ENCODE measurements at places on chromosomes 4 and X.

- no peak for DNase-seq
Measured at GRCh38 chrX:107619885-107620322, 8.4 kb upstream of the PRPS1 start.

- DNase-seq = no peak
Measured at GRCh38 chr4:104615496-104615895, 120.8 kb upstream of the CXXC4 start.

GRCh38 chr4:17276776-17277175 lies 235.1 kb downstream of the QDPR start:
- DNase-seq = no peak

GRCh38 chr4:25021216-25021615 lies 9.5 kb downstream of the LGI2 start:
- DNase-seq = no peak

GRCh38 chrX:132594129-132594528 lies 105.3 kb upstream of the MBNL3 start:
- DNase-seq = no peak

DNA sequence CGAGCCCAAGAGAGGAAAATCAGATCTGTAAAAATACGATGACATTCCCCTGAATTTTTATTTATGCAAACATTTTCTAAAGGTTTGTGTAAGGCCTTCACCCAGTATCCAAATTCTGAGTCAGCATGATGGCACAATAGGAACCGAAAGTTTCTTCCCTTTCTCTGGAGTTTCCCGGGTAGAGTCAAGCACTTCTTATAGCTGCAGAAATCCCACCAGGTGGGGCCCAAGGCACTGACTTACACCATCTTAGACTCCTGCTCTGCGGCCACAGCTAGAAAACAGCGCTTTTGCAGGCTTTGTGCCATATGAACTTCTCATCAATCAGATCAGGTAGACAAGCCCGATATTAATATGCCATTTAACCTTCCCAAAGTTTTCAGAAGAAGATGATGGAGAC lies 13.4 kb downstream of the LEF1 start:
- DNase-seq = no peak
